ENCODE measurements at places on chromosomes 5 and 9. TPM values are rescaled to one million over a fixed set of nuclear protein-coding genes. Genes with fewer than 3 reads are reported as not detected.

- DNase-seq, result no peak
Measured at GRCh38 chr9:13445103-13445500, 165.6 kb upstream of the MPDZ start.

GRCh38 chr9:74496819-74497747 is at the start of gene RORB:
TSS of gene RORB (plus strand) at chr9:74497335. CDS start at chr9:74497977, 642 bp downstream.
- DNase-seq, result no peak

- DNase-seq, result no peak
Measured at GRCh38 chr5:64670277-64670676, 20.0 kb upstream of the SHISAL2B start.

DNA sequence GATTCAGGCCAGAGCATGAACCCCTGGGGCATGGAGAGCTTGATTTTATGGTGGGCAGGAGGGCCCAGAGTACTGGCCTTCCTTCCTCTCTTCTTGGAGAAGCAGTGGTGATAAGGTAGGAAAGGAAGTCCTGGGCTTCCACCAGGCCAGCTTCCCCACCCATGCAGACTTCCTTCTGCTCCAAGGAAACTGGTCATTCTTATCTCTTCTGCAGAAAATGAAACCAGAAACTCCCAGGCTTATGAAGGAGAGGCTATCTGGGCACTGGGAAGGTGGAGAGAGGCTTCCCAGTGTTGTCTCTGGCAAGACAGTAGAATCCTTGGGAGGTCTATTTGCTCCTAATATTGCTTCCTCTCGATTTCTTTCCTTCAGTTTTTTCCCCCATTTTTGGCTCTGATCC is 110.5 kb upstream of the EQTN start:
- DNase-seq, result no peak

DNA sequence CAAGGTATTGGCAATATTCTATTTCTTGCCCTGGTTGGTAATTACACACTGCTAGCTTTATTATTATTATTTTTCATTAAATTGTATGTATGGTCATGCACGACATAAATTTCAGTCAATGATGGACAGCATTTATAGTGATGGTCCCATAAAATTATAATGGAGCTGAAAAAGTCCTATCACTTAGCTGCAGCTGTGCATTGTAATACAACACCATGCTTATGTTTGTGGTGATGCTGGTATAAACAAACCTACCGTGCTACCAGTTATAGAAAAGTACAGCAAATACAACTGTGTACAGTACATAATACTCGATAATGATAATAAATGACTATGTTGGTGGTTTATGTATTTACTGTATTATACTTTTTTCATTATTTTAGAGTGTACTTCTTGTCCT is 65.5 kb downstream of the NR3C1 start:
- no peak for DNase-seq

DNA sequence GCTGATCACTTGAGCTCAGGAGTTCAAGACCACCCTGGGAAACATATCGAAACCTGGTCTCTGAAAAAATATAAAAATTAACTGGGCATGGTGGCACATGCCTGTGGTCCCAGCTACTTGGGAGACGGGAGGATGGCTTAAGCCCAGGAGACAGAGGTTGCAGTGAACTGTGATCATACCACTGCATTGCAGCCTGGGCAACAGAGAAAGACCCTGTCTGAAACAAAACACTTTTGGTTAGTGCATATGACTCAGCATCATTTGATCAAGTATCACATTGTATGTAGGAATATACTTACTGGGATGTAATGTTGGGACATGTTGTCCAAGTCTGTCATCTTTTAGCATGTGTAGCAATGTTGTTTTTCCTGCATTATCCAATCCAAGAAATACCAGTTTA is 12.0 kb downstream of the SAR1B start:
- no peak for DNase-seq

DNA sequence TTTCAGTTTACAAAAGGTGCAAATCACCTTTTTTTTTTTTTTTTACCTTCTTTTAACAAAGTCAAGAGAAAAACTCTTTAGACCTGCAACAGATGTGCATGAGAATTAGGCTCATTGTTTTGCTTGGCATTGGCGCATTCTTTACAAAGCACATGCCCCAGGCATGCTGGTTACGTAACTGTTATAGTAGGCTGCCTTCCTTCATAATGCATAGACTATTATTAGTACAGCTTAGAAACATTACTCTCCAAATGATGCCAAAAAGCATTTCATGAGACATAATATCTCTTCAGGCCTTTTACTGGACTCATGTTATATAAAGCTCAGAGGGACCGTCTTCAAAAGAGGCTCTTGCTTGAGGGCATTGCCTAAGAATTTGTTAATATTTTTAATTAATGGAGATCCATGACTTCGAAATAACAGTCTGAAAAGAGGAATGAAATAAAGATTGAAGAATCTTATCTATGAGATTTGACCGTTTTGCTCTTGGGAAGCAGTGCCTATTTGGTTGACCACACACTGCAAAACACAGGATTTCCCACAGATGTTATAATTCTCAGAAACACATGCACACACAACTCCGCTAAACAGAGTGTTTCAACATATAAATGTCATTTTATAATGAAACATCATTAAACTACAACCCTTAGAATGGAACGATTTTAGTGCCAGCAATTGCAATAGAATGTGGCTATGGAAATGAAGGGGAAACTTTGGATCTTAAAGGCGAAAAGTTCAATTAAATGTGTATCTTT is 478.7 kb downstream of the PRR16 start:
- DNase-seq, result no peak

DNA sequence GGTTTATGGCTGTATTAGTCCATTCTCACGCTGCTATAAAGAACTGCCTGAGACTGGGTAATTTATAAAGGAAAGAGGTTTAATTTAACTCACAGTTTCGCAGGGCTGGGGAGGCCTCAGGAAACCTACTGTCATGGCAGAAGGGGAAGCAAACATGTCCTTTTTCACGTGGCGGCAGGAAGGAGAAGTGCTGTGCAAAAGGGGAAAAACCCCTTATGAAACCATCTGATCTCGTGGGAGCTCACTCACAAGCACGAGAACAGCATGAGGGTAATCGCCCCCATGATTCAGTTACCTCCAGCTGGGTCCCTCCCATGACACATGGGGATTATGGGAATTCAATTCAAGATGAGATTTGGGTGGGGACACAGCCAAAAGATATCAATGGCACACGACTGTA is 13.9 kb downstream of the LRRC70 start:
- DNase-seq, result no peak

DNA sequence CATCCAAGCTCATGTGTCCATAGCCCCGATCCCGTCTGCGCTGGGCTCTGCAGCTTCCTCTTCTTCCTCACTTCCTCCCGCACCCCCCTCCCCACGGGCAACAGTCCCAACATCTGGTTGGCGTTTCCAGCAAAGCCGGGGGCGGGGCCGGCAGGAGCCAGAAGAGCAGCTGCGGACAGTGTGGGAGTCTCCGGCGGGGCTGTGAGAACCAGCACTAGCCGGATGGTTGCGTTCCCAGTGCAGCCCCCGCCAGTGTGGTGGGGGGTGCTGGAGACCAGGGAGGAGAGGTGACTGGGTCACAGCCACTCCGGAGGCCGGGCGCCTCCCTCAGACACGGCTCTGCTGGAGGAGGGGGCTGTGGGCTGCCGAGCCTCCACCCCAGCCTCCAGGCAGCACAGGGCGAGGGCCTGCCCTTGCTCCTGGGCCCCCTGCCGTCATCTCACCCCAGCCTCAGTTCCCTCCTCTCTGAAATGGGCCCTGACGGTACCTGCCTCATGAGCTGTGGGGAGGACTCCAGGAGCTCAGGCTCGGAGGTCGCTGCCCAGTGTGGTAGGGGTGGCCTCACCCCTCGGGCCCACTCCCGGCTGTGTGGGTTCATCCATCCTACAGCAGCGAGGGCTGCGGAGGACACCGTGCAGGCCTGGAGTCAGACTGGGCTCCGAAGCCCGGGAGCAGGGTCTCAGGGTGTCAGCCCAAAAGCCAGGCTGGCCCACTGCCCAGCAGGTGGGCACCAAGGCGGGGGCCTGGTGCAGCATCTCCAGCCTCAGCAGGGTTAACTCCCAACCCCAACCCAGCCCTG is 41.5 kb upstream of the NOTCH1 start:
- DNase-seq, result peak; percentile 85

- DNase-seq, result no peak
Measured at GRCh38 chr9:20361656-20362570, 260.4 kb downstream of the MLLT3 start.

DNA sequence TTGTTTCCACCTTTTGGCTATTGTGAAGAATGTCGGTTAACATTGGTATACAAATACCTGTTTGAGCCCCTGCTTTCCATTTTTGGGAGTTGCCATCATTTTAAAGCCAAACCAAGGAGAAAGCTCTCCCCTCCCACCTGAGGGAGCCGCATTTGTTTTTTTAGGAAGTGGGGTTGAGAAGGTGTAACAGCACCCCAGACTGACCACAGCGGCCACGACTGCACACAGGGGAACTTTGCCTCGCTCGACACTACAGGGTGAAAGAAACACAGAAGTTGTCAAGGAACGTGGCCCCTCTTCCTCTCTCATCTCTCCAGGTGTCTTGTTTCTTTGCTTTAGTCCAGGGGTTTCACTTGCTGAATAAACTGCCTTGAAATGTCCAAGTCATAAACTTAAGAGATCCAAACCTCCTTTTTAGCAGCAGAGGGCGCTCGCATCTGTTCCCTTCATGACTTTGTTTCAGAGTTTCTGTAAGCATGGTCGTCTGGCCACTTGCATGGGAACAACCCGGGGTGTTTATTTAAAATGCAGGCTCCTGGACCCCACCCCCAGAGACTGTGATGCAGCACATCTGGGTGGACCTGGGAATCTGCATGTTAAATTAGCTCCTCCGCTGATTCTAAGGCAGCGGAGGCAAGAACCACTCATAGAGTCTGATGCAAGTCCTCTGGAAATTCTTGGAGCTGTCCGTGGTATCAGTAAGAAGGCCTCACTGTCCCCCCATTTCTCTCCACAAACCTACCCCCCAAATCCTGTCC is 2.1 kb upstream of the TTLL11 start:
- DNase-seq, result peak; percentile 74

DNA sequence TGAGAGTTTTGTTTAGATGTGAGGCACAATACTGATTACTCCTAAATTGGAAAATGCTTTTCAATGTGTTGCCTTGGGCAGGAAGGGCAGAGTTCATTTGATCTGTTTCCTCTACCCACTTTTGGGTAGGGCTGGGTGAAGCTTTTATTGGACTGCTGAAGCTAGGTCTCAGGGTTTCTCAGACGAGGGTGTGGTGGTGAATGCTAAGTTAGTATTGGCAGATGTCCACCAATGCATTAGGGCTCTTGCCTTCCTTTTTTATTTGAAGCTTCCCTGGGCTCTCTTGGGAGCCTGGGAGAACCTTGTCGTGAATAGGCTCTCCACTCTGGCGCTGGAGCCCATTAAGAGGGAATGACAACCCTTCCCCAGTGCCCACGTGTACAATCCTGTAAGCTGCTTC is 23.1 kb downstream of the SPTAN1 start:
- no peak for DNase-seq

GRCh38 chr5:383621-384020 is 59.4 kb upstream of the EXOC3 start:
- no peak for DNase-seq

DNA sequence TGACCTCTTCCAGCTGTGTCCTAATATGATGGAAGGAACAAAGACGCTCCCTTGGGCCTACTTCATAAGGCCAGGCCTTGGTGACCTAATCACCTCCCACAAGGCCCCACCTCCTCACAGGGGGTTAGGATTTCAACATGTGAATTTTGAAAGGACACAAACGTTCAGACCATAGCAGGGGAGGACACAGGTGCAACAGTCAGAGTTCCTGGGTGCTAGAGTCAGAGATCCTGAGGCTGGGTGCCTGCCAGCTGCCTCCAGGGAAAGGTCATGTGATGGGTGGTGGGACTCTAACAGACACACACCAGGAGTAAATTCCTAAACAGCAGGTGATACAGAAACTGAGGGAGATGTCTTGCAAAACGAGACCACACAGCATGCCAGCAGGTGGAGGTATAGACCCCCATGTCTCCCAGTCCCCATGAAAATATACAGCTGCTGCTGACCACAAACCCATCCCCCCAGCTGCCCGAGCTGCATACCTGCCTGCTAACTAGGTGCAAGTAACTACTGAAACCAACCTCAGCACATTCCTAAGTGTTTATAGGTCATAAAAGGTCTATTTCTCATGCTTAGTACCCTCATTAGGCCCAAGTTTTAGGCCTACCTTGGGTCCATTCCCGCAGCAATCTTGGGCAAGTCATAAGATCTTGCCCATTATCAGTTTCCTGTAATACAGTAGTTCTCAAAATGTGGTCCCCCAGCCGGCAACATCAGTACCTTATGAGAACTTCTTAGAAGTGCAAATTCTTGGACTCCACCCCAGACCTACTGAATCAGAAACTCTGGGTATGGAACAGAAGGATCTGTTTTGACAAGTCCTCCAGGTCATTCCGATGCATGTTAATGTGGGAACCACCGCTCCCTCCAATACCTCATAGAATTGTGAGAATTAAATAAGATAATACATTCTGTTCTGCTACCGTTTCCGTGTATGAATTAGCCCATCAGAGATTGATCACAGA is 245.3 kb downstream of the ENC1 start:
- peak; percentile 82 for DNase-seq

DNA sequence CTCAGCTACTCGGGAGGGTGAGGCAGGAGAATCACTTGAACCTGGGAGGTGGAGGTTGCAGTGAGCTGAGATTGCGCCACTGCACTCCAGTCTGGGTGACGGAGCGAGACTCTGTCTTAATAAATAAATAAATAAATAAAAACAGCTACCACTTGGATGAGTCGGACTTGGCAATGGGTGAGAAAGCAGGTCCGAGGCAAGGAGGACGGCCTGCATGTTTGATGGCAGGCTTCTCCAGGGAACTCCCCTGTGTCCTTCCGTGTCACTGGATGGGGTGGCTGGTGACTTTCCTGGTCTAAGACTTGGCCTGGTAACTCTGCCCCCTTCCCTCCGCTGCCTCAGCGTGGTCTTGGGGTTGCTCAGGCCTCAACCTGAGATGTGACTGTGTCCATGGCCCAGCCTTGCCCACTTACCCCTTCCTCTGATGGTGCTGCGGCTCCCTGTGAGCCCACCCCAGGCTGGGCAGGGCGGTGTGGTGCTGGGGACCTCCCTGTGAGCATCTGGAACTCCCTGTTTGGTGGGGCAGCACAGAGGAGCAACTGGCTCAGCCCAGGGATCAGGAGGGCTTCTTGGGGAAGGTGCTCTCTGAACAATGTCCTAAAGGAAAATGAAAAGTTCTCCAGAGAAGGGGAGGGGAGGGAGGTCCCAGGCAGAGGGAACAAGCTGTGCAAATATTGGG is 62.5 kb upstream of the PSD2 start:
- no peak for DNase-seq

DNA sequence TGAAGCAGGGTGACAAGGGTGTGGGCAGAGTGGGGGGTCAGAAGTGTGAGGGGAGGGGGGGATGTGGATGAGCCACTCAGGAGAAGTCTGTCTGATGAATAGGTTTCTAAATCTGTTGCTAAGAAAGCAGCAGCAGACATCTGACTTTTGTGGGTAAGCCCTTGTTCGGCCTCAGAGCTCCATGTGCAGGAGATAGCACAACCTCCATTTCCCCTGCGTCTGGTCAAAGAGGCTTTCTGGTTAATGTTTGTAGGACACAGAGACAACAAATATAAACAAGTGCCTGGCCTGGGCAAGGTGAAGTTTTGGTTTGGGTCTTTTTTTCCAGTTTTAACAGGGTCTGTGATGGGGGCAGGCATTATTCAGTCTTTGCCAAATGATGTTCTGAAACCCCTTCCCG is 57.0 kb upstream of the GNE start:
- no peak for DNase-seq

INSYN2B gene
- not detected for total RNA-seq

PKD2L2 gene
- total RNA-seq, result not detected

TAF11L8 gene
- total RNA-seq, result not detected

FOXD4L4 gene
- total RNA-seq, result not detected

FAM151B gene
- 1.1 TPM for total RNA-seq

SLC6A19 gene
- not detected for total RNA-seq

PCDHAC2 gene
- total RNA-seq, result 3.7 TPM
